ENCODE measurements at places on chromosomes 7 and 10.

- H3K4me3 ChIP-seq = no peak overlapping the region
- H3K27me3 ChIP-seq = no peaks in the 10 kb centered on the region
- H3K4me1 ChIP-seq = peaks cover 4% of the 10 kb centered on the region
- H3K27ac ChIP-seq = no peak overlapping the region
- peak; percentile 36 for DNase-seq
Observed at GRCh38 chr10:93541402-93542357, 24.8 kb upstream of the FFAR4 start.

DNA sequence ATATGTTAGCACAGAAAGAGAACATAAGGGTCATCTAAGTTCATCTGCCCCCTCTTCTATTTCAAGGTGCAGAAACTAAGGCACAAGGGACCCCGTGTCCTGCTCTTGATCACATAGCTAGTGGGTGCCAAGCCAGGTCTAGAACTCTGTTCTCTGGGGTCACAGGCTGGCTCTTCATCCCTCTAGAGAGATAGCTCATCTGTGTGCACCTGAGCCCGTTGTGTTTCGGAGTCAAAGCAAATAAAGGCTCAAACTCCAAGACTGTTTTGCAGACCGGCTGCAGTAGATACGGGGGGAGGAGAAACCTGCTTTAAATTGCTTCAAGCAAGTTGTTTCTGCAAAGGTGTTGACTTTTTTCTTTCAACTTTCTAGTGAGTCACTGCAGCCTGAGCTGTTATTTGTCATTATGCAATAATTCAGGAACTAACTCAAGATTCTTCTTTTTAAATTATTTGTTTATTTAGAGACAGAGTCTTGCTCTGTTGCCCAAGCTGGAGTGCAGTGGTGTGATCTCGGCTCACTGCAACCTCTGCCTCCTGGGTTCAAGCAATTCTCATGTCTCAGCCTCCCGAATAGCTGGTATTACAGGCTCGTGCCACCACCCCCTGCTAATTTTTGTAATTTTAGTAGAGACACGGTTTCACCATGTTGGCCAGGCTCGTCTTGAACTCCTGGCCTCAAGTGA is 6.5 kb downstream of the BLVRA start:
- H3K36me3 ChIP-seq = no peaks in the 10 kb centered on the region
- H3K27ac ChIP-seq = peak overlapping the region; percentile 73
- H3K27me3 ChIP-seq = no peaks in the 10 kb centered on the region
- H3K4me3 ChIP-seq = no peak overlapping the region

DNA sequence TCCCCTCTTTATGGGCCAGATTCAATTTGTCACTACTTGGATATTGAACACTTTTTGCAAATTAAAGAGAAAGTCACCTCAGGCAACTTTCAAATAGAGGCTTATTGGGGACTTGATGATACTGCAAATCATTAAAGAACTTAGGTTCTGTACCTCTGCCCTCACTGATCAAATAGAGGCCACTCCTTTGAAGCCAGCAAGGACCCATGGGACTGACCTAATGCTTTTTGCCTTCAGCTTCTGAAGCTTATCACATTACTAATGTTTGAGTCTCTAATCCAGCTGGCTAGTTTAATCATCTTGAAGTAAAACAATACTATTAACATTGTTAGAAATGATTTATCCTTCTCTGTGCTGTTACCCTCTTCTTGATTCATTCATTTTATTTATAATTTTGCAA is 93.0 kb upstream of the ZNF800 start:
- no peak overlapping the region for H3K4me3 ChIP-seq
- H3K36me3 ChIP-seq = no peaks in the 10 kb centered on the region
- H3K27me3 ChIP-seq = no peaks in the 10 kb centered on the region
- H3K27ac ChIP-seq = no peak overlapping the region

DNA sequence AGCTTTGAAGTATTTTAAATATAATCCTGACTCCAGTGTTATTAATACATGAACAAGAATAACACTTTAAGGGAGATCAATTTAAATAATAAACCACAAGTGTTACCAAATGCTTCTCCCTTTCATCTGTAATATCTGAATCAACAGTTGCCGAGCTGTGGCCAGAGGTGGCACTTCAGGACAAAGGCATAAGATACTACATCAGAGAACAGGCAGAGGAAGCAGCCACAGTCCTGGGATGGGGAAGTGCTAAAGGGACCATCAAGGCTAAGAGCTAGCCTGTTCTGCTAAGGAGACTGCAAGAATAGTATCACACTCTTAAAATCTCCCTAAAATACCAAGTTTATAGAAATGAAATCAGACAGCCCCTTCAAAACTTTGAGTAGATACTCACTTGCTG is 378.2 kb upstream of the PRKCQ start:
- no peaks in the 10 kb centered on the region for H3K4me1 ChIP-seq
- no peaks in the 10 kb centered on the region for H3K36me3 ChIP-seq
- H3K27ac ChIP-seq = no peak overlapping the region

GRCh38 chr7:111215550-111215949 is 124.6 kb downstream of the LRRN3 start:
- DNase-seq = no peak
- H3K4me3 ChIP-seq = no peak overlapping the region
- no peak overlapping the region for H3K27ac ChIP-seq
- no peaks in the 10 kb centered on the region for H3K4me1 ChIP-seq
- no peaks in the 10 kb centered on the region for H3K27me3 ChIP-seq

DNA sequence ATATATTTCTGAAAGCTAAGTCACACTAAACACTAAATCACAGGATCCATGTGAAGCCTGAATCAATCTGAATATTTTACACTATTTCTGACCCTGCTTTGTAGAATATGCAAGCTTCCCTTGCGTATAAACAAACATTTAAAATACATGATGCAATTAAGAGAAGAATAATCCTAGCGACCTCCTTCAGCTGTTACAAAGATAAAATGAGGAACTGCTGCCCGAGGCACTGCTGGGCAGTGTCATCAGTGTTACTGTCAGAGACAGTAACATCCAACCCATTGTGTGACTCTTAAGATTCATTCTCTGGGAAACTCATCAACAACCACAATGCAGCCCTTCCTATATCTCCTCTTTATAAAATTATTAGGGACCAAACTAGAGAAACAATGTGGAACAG is 61.6 kb downstream of the COBL start:
- no peaks in the 10 kb centered on the region for H3K36me3 ChIP-seq
- no peak overlapping the region for H3K4me3 ChIP-seq
- no peak for DNase-seq
- H3K27me3 ChIP-seq = no peaks in the 10 kb centered on the region
- peaks cover 3% of the 10 kb centered on the region for H3K4me1 ChIP-seq
- no peak overlapping the region for H3K27ac ChIP-seq

- no peaks in the 10 kb centered on the region for H3K36me3 ChIP-seq
- H3K4me1 ChIP-seq = peaks cover 6% of the 10 kb centered on the region
- no peak for DNase-seq
- no peaks in the 10 kb centered on the region for H3K27me3 ChIP-seq
- H3K4me3 ChIP-seq = no peak overlapping the region
Observed at GRCh38 chr7:142440219-142440905, 182.5 kb upstream of the PRSS58 start.

DNA sequence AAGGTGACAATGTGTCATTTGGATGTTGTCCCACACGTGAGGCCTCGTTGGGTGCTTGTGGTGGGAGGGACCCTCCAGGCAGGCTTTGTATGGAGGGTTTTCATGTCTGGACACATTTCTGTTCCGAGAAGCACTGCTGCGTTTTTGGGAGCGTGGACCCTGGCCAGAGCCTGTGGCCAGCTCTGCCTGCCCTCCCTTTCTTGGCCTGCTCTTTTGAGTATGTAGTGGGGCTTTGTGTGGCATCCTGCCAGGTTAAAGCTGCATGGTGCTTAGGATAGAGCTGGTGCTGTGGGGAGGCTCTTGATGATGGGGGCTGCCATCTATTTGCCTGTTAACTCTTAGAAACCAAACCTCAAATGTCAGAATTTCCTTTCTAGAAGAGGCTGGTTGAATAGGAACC is 45.7 kb downstream of the GLRX3 start:
- H3K4me1 ChIP-seq = peaks cover 8% of the 10 kb centered on the region
- no peak for DNase-seq
- H3K27ac ChIP-seq = no peak overlapping the region
- H3K36me3 ChIP-seq = peaks cover 51% of the 10 kb centered on the region
- no peaks in the 10 kb centered on the region for H3K27me3 ChIP-seq

All from upper lobe of left lung (tissue), 6 donors.